ENCODE measurements at places on chromosomes 5 and 9.

GRCh38 chr5:113703266-113703665, 189.8 kb downstream of the YTHDC2 start:
- DNase-seq, result no peak

GRCh38 chr9:130172161-130172857, at the start of gene NCS1:
NCS1 (plus strand) TSS chr9:130172404; CDS start chr9:130172664, 260 bp downstream.
- DNase-seq, result no peak

- no peak for DNase-seq
These were observed 3.2 kb downstream of the TOR4A start for GRCh38 chr9:137280474-137281344.

GRCh38 chr9:89879276-89879675, 274.5 kb downstream of the GADD45G start:
- DNase-seq, result no peak

Data from NCI-H1694 (cell line).